EL (cell line): ENCODE measurements at places on chromosomes 16 and 17.

GRCh38 chr17:50199803-50200456 is 1.5 kb downstream of the COL1A1 start:
- DNase-seq = no peak

DNA sequence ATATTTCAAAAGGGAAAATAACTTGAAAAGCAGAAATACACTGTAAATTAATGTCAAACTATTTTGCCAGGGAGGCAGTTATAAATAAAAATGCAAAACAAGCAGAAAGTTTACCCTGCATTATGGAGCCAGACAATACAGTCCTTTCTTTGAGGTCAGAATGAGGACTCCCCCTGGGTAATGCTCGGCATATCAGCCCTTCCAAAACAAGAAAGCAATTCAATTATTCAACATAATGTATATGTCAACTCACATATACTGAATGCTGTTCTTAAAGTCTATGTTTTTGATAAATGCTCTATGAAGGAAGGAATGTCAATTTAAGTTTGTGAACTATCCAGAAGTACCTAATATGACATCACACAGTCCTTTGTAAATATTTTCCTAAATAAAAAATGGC is 72.4 kb downstream of the TTC19 start:
- DNase-seq = no peak

DNA sequence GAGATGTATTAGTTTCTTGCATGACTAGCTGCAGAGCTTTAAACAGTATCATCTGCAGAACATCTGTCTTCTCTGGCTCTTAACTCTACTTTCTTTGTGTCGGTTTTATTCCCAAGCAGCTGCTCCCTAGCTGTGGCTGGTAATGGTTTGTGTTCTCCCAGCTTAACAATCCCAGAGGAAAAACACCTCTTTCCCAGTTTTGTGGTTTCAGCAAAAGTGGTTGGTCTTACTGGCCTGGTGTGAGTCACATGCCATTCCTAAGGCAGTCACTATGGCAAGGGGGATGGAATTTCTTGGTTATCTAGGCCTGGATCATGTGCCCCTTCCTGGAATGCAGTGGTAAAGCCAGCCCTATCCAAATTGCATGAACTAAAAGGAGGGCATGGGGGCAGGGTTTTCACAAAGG is 27.5 kb downstream of the OMG start:
- peak; percentile 99 for DNase-seq

DNA sequence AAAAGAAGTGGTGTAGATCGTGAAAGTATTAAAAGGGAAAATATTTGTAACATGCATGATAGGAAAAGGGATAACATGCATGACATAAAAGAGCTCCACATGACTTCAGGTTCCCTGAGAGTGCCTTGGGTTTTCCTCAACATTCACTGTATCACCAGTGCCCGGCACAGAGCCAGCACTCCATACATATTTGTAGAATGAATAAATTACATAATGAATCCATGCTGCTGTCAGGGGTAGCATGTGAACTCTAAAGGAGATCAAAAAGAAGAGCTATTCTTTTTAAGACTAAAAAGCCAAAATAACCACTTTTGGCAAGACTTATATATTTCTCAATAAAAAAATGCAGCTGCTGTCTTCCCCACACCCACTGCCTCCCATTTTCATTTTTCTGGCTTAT is 2.7 kb upstream of the ZNF594 start:
- DNase-seq = peak; percentile 56

GRCh38 chr17:32239456-32239855 is 26.2 kb upstream of the RHBDL3 start:
- no peak for DNase-seq

DNA sequence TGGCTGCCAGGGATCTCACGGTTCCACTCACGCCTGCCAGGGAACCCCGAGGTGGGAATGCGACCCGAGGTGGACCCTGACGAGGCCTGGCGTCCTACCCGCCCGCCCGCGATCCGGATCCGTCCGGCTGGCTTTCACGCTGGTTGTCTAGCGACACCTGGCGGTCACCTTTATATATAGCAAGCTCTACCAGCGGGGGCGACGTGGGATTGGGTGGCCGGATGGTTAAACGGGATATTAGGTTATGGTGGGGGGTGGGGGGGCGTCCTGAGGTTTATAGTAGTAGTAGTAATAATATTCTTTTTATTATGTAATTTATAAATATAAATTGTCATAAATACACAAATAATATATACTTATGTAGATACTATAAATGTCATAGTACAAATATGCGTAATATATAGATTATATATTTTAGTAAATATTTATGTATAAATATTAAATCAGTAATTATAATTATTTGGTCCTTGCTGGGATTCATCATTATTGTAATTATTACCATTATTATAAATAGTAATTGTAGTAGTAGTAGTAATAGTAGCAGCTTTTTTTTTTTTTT is 136.9 kb downstream of the KCNJ12 start:
- DNase-seq = peak; percentile 69

GRCh38 chr16:68331879-68332410 is 21.1 kb downstream of the PRMT7 start:
- DNase-seq = peak; percentile 39

GRCh38 chr17:48672340-48672739 is 46.2 kb upstream of the HOXB9 start:
- no peak for DNase-seq

- DNase-seq = no peak
Observed at GRCh38 chr17:43427362-43428043, 28.7 kb downstream of the ARL4D start.

- DNase-seq = no peak
Observed at GRCh38 chr17:4766201-4766600, 5.5 kb upstream of the TM4SF5 start.

- DNase-seq = no peak
Observed at GRCh38 chr16:57031156-57031555, 41.8 kb downstream of the NLRC5 start.

GRCh38 chr16:27762441-27762840 is 212.5 kb downstream of the KATNIP start:
- peak; percentile 64 for DNase-seq

DNA sequence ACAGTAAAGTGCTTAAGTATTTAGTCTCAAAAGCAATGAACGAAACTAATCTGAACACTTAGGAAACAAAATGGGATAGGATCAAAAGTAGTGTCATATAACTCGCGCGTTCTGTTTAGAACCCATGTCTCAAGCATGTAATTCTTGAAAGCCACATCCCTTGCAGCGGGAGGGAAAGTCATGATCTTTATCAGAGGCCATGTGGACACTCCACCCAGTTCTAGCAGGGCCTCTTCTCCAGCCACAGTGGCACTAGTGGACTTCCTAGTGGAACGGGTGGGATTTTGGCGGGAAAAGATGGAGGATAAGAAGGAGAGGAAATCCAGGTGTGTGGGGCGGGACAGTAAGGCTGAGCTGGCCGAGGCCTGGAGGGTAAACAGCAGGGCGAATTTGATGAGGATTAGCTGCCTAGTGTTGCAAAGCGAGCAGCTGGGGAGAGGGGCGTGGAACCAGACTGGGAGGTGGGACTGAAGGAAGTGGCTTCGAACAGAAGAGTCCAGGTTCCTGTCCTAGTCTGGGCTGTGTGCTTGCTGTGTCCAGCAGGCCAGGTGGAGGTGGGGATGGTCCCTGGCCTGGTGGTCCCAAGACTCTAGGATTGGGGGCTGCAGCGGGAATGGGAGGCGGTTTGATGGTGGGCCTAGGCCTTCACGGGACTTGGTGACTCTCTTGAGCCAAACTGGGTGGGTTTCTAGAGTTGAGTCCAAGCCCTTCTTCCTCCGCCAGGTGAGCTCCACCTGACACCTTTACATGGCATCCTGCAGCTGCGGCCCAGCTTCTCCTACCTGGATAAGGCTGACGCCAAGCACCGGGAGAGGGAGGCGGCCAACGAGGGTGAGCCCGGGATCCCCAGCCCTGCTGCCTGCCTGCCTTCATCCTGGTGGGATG is 15.9 kb downstream of the POLR3E start:
- no peak for DNase-seq

DNA sequence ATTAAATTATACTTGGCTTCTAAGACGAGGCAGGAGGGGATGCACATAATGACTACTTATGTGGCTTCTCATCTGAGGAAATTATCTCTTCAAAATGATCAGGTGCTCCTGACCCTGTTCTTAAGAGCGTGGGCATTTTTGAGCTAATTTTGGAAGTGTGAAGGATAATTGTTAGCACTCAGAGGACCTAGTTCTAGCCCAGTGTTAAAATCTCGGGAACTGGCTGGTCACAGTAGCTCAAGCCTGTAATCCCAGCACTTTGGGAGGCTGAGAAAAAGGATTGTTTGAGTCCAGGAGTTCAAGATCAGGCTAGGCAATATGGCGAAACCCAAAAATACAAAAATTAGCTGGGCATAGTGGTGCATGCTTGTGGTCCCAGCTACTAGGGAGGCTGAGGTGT is 103.0 kb upstream of the DHX40 start:
- DNase-seq = no peak

DNA sequence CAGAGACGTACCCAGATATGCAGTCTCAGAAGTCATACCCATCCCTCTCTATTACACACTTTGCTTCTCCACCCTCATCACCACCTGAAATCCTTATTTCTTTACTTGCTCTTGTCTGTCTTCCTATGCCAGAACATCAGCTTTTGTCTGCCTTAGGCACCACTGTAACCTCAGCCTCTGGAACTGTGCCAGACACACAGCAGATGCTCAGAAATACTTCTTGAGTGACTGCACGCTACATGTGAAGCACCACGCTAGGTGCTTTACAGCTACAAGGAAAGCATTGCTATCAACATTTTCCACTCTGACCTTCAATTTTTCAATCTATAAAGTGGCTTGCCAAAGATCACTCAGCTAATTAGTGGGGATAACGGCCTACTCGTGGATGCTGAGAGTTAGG is 226.8 kb downstream of the CHD9NB start:
- no peak for DNase-seq

DNA sequence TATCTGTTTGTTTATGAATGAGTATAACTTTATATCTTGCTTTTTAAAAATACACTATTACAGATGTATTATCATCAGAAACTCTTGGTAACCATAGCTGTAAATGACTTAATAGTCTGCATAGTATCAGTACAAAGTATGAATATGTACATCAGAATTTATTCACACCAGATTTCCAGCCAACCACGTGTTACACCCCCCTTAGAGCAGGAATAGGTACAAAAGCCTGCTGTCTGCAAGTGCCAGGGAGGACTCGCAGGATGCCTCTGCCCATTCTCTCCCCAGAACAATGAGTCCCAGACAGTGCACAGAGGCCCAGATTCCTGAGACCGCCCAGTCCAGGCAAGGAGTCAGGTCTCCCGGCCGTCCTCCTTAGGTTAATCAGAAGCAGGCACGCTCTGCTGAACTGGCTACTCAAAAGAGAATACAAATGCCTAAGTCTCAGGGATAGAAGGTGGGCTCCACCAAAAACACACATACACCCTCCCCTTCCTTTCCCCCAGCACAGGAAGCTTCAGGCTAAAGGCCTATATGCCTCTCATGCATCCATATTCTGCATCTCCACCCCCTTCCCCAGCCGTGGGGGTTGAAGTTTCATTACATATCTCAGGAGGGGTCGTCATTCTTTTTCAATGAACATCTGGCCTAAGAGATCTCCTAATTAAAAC is 159.1 kb upstream of the CDH11 start:
- no peak for DNase-seq

- peak; percentile 81 for DNase-seq
Observed at GRCh38 chr17:80260069-80260535, 550 bp upstream of the RNF213 start.

GRCh38 chr17:17822189-17822588 is 14.6 kb downstream of the SREBF1 start:
- peak; percentile 80 for DNase-seq

- DNase-seq = no peak
Observed at GRCh38 chr16:55056585-55057401, 126.1 kb downstream of the IRX5 start.

DNA sequence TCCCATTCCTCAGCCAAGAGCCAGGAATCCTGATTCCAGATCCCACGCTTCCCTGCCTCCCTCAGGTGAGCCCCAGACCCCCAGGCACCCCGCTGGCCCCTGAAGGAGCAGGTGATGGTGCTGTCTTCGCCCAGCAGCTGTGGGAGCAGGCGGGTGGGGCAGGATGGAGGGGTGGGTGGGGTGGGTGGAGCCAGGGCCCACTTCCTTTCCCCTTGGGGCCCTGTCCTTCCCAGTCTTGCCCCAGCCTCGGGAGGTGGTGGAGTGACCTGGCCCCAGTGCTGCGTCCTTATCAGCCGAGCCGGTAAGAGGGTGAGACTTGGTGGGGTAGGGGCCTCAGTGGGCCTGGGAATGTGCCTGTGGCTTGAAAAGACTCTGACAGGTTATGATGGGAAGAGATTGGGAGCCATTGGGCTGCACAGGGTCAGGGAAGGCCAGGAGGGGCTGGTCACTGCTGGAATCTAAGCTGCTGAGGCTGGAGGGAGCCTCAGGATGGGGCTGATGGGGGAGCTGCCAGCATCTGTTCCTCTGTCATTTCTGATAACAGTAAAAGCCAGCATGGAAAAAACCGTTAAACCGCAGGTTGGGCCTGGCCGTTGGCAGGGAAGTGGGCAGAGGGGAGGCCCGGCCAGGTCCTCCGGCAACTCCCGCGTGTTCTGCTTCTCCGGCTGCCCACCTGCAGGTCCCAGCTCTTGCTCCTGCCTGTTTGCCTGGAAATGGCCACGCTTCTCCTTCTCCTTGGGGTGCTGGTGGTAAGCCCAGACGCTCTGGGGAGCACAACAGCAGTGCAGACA is at the start of gene SPN:
SPN (plus strand) TSS at position 232 of the 791 bp plus-strand sequence; CDS start at position 714, 482 bp downstream.
- DNase-seq = no peak

GRCh38 chr16:2343211-2343610 is 2.7 kb upstream of the ABCA3 start:
- no peak for DNase-seq

DNA sequence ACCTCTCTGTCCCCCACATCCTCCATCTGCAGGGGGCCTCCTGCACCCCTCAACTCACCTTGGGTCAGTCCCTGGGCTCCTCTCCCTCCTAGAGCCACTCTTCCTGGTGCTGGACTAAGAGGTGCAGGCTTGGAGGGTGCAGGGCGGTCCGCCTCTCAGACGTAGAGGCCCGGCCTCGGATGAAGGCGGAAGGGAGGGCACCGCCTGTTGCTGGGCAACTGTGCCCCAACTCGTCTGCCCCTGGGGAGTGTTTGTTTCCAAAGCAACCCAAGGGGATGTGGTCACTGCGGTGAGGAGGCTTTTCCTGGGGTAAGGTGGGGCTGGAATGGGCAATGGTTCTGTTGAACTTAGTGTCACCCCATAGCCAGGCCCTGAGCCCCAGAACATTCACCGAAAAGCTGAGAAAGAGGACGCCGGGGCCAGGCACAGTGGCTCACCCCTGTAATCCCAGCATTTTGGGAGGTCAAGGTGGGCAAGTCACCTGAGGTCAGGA is at the start of gene C16orf54:
C16orf54 (minus strand) TSS at position 138 of the 493 bp plus-strand sequence. CDS start 1,039 bp downstream, outside the sequence.
- no peak for DNase-seq

- no peak for DNase-seq
Observed at GRCh38 chr16:49645263-49645662, 210.6 kb downstream of the ZNF423 start.

DNA sequence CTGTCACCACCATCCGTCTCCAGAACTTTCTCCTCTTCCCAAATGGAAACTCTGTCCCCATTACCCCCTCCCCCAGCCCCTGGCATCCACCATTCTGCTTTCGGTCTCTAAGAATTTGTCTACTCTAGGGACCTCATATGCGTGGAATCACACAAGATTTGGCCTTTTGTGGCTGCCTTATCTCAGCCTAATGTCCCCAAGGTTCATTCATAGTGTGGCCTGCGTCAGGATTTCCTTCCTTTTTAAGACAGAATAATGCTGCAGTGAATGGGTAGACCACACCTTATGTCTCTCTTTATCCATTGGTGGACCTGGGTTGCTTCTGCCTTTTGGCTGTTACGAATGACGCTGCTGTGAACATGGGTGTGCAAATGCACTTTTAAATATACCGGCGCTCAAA is 139.7 kb upstream of the PLCG2 start:
- no peak for DNase-seq
